ENCODE measurements at places on chromosomes 12 and 14.

DNA sequence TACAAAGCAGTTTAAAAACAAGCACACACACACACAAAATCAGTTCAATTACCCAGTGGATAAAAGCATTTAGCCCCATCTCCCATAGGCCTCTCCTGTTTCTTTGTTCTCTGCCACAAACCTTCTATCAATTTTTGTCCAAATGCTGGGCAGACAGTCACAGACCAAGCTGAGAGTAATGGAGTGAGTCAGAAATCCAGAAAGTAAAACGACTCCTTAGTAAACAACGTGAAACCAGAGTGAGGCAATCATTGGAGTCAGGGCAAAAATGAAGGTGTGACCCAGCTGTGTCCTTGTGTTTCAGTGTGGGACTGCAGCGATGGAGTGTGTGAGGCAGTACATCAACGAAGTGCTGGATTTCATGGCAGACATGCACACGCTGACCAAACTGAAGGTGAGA, 102.0 kb downstream of the PRIMA1 start:
- DNase-seq = no peak

GRCh38 chr14:61963926-61964325, 201.7 kb downstream of the SNAPC1 start:
- DNase-seq = no peak

GRCh38 chr14:36221112-36221511, 44.6 kb upstream of the PTCSC3 start:
- no peak for DNase-seq

DNA sequence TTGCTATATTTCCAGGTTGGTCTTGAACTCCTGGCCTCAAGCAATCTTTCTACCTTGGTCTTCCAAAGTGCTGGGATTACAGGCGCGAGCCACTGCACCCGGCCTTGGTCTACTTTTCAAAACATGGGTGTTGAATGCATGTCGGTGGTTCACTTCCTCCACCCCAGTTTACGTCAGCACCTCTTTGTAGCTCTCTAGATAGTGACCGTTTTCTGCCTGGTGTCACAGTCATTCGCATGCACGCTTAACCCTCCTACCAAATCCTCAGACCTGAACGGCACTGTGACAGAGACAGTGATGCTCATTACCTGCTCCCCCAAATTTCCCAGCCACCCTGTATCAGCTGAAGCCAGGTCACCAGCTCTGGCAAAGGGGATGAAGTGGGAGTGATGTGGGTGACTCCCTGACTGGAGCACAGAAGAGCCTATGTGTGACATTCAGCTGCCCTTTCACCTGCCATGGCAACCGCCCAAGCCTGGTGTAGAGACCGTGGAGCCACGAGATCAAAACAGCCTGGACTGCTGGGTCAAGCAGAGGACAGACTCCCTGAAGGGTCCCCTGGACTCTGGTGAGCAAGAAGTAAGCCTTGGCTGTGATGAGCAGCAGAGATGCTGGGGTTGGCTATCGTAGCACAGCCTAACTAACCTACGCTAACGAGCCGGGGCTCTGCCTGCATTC, 66.2 kb upstream of the GPR68 start:
- DNase-seq = no peak

- no peak for DNase-seq
Observed at GRCh38 chr14:76638841-76639240, 122.4 kb upstream of the VASH1 start.

- DNase-seq = no peak
Observed at GRCh38 chr12:63967358-63968145, 123.1 kb downstream of the SRGAP1 start.

DNA sequence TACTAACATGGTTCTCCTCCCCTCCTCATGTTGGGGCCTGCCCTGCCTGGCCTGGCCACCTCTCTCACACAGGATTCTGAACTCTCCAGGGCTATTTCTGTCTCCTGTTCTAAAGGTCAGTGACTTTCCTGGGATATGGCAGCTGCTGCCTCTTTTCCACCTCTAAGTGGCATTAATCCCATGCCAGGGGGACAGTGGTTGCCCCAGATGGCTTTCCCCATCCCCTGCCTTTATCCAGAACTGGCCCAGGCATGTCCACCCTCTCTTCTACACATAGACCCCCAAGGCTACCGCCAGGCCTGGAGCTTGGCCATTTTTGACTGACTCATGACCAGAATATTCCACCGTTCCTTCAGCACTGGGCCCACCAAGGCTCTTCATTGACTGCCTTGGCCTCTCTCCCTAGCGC, 90.4 kb downstream of the IRF2BPL start:
- DNase-seq = no peak

GRCh38 chr12:128816643-128816920, 7.2 kb downstream of the SLC15A4 start:
- no peak for DNase-seq

- DNase-seq = no peak
Observed at GRCh38 chr12:100687686-100688085, 106.9 kb upstream of the ANO4 start.

- DNase-seq = no peak
Observed at GRCh38 chr12:63826006-63826585, 18.4 kb upstream of the SRGAP1 start.

DNA sequence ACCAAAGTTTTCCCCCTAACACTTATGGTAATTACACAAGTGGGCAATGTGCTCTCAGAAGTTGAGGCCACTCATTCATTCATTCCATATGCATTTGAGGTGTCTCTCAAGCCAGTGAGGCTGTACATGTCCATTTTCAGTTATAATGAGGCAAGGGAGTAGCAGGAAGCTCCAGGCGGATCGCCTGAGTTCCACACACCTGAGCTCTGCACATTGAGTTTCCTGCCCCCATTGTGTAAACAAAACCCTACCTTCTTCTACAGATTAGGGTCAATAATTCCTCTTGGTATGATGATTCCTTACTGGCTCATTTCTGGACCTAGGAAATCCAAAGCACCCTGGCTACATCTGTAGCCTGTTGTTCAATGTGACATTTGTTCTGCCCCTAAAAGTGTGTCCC, 555.3 kb downstream of the MED13L start:
- no peak for DNase-seq

DNA sequence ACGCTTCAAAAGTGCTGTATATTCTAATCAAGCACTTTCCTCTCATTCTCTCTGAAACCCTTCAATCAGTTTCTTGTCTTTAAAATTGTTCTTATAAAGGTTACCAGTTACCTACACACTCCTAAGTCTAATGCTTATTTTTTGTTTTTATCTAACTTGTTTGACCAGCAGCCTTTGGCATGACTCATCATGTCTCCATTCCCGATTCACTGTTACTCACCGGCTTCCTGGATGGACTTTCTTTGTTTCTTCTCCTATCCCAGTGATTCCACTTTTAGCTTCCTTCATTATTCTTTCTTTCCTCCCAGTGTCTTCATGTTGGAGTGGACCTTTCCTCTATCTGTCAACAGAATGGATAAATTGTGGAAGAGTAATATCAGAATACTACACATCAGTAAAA, 368.6 kb upstream of the CCDC196 start:
- DNase-seq = peak; percentile 52

DNA sequence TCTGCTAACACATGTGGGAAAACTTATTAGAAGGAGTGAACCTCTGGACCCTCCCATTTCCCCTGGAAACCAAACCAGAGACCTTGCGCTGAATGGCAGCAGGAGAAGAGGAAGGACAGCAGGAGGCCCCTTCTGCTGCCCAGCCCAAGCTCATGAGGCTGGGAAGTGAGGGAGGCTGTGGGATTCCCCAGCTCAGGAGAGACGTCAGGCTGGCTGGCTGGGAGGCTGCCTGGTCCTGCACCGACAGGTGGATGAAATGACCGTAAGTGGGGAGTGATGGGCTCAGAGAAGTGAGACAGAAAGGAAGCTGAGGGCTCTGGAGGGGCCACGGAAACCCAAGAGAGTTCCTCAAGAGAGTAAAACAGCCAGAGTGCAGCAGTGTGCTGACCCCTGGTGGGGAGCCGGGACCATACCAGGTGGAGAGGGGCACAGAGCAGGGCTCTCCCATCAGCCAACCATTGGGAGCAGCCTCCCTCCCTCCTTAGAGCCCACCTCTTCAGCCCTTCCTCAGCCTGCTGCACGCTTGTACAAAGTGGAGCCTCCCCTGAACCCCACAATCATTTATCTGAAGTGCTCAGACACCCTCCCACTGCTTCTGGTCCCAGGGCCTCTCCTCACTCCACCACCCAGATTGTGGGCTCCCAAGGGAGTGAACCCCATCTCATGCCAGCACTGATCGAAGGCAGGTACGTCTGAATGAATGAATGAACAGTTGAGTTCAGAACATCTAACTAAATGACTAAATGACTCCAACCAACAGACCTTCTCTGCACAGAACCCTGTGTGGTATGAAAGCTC, 14.0 kb downstream of the TAMALIN start:
- DNase-seq = no peak

GRCh38 chr12:130461839-130462557, 124.3 kb downstream of the PIWIL1 start:
- DNase-seq = no peak

DNA sequence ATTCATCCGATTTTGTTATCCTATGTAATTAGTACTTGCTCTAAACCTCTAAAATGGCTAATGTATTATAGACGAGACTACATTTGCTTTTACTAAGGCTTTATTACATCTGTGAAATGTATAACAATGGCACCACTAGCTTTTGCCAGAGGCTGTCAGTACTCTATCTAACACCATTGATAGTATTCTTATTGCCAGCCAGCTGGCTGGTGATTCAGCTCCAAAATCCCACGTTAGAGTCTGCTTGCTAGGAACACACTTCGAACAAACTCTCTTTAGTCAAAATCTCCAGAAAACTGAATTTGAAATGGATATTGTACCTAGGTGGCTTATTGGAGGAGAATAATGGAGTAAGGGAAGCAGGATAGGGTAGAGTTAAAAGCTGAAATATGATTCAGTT, 839.2 kb downstream of the SLC6A15 start:
- DNase-seq = no peak

GRCh38 chr12:81617915-81618314, 141.2 kb downstream of the PPFIA2 start:
- DNase-seq = no peak

- DNase-seq = no peak
Observed at GRCh38 chr12:2251526-2252209, 198.9 kb downstream of the CACNA1C start.

DNA sequence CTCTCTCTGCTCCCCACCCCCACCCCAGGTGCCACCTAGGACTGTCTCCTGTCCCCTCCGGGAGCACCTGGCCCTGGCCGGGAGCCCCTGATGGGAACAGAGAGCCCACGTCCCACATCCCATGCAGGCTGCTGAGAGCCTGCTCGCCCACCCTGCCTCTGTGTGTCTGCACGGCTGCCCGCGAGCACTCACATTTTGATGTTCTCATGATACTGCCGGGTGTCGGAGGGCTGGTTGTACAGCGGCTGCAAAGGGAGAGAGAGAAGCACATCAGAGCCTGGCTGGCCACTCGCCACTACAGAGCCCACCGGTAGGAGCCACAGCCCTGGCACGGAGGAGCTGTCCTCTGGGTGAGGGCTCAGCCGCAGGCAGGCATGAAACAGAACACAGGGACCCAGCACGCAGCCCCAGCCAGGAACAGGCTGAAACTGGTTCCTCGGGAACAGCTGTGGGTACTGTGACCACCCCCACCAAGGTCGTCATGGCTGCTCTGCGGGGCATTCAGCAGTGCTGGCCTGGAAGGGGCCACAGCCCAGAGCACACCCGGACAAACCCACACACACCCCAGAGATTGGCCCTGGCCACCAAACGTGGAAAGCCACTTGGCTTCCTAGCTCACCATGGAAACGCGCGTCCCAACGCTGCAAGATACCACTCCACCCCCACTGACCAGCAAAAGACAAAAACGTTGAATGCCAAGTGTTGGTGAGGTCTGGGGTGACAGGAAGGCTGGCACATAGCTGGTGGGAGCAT, 117.6 kb downstream of the NCOR2 start:
- DNase-seq = no peak

GRCh38 chr12:63232896-63233295, 81.9 kb upstream of the AVPR1A start:
- no peak for DNase-seq

- DNase-seq = peak; percentile 37
Observed at GRCh38 chr12:43655586-43655985, 103.0 kb downstream of the PUS7L start.

- DNase-seq = no peak
Observed at GRCh38 chr14:29486132-29486531, 441.5 kb downstream of the PRKD1 start.

GRCh38 chr12:76444408-76444984, 96.3 kb upstream of the BBS10 start:
- no peak for DNase-seq

DNA sequence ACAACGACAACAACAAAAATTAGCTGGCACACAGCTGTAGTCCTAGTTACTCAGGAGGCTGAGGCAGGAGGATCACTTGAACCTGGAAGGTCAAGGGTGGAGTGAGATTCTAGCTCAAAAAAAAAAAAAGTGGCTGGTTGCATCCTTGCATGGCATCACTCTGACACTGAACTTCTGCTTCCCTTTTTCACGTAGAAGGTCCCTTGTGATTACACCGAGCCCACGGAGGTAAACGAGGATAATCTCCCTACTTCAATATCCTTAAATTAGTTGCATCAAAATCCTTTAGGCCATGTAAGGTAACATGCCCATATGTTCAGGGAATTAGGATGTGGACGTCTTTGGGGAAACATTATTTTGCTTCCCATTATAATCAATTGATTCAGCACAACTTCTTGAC, 4.0 kb upstream of the PPP4R4 start:
- DNase-seq = no peak

- DNase-seq = no peak
Observed at GRCh38 chr14:72303930-72304329, 371.7 kb downstream of the RGS6 start.

GRCh38 chr14:102496331-102496691, 13.3 kb downstream of the ANKRD9 start:
- no peak for DNase-seq

DNA sequence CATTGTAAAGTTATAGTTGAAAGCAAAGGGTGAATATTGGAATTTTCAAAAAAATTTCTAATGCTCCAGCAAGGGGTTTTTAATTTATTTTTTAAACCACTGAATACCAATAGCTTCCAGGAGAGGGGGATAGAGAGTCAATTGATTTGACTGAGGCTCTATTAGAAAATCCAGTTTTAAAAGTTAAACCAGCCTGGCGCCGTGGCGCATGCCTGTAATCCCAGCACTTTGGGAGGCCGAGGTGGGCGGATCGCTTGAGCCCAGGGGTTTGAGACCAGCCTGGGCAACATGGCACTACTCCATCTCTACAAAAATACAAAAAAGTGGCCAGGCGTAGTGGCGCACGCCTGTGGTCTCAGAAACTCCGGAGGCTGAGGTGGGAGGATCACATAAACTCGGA, 150.1 kb downstream of the SLC38A4 start:
- no peak for DNase-seq

Data from kidney epithelial cell (primary cell).